NCI-H2029 (cell line): ENCODE measurements at places on chromosomes 12 and 14.

- no peak for DNase-seq
Measured at GRCh38 chr12:2247120-2247519, 194.3 kb downstream of the CACNA1C start.

DNA sequence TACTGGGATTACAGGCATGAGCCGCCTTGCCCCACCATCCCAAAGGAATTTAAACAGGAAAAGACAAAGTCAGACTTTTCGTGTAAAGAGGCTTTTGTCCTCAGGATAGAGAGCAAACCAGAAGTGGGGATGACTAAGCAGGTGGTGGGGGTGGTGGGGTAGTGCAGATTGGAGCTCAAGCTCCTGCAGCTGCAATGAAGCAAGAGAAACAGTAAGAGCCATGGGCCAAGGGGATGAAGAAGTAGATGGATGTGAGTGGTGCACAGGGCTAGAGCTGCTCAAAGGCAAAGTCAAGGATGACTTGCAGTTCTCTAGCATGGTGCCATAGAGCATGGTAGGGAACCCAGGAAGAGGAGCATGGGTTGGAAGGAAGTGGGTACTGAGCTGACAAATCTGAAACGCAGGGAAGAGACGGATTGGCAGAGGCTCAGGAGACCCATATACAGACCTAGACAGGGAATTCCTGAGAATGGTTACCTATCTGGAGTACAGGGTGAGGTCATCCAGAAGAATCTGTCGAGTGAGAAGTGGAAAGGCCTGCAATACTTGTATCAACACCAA lies 11.4 kb upstream of the RNF34 start:
- DNase-seq: no peak

DNA sequence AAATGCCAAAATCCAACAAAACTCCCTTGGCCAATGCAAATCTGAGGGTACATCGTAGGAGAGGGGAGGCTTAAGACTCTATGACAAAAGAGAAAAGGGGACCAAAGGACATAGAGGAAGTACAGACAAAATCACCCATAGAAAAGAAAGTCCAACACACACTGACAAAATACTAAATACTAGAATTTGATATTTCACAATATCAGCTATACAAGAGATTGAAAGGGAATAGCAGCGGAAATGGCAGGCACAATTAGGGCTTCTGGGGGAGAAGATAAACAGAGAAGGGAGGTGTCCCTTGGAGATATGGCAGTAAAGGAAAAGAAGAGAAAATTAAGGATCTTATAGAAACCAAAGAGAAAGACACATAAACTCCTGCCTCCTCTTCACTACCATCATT lies 29.0 kb downstream of the ATP2B1 start:
- DNase-seq: no peak

- DNase-seq: no peak
Measured at GRCh38 chr12:30100741-30101140, 317.0 kb upstream of the TMTC1 start.

GRCh38 chr12:115354007-115354890 lies 670.3 kb upstream of the TBX3 start:
- DNase-seq: no peak

DNA sequence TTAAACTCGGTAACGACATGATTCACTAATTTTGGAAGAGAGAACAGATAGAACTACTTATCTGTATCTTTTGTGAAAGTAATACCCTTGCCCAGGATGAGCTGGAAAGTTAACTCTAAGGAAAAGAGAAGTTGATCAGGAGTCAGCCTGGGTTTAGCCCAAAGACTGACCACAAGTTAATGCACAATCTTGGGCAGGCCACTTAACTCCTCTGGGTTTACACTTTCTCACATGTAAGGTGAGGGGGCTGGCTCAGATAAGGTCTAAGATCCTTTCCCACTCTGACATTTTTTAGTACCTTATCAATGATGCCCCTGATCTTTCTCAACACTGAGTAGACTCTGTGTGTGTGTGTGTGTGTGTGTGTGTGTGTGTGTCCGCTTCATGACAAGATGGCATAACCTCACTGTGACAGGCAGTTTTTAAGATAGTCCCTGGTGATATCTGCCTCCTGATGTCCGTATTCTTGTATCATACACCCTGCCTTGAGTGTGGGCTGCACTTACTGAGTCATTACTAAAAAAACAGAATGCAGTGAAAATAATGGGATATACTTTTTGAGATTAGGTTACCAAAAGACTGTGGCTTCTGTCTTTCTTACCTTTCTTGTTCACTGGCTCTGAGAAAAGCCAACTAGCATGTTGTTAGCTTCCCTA lies 56.2 kb upstream of the CCDC198 start:
- no peak for DNase-seq

- DNase-seq: no peak
Measured at GRCh38 chr14:81831128-81831820, 297.6 kb upstream of the SEL1L start.

DNA sequence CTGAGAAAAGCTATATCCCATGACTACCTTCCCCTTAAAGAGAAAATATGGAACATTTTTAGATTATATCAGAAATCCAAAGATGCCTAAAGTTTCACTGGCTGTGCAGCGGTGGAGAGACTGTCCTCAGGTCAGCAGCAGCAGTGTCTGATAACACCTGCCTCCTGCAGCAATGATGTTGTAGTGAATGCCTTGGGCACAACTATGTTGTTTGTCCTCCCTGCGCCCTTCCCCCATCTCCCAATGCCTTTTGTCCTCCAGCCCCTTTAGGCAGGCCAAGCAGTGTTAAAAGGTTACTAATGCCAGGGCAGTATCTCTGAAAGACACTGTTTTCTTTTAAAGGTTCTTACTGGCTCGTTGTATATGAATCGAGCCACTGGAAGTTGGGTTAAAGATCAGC lies 13.2 kb downstream of the RTRAF start:
- no peak for DNase-seq

GRCh38 chr12:24778486-24779304 lies 170.2 kb downstream of the BCAT1 start:
- DNase-seq: no peak

DNA sequence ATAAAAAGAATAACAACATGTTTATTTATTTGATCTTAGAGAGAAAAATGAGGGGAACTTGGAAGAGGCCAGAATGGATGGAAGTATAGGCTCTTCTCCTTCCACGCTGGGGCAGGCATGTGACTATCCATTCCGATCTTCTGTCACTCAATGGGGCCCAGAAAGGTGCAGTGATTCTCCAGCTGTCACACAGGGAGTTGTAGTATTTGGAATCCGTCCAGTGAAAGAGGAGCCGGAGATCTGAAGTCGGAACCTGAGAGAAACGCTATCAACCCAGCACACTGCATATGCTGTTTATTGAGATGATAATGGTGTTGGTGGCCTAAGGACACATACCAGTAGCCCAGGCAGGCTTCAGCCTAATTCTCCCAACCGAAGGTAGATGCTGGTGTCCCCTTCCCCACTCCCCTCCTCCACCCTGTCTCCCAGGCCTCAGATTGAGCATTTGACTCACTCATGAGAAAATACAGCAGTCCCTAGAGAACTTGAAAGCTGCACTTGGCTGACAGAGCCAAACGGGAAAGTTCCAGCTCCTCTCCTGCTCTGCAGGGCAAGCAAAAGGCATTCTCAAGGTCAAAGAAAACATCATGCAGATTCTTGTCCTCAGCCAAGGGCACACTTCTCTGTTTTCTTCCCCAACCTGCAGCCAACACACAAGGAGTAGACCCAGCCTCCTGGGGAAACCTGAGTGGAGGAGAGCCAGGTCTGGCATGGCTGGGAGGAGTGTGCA lies 100.4 kb downstream of the IRF2BPL start:
- DNase-seq: no peak

DNA sequence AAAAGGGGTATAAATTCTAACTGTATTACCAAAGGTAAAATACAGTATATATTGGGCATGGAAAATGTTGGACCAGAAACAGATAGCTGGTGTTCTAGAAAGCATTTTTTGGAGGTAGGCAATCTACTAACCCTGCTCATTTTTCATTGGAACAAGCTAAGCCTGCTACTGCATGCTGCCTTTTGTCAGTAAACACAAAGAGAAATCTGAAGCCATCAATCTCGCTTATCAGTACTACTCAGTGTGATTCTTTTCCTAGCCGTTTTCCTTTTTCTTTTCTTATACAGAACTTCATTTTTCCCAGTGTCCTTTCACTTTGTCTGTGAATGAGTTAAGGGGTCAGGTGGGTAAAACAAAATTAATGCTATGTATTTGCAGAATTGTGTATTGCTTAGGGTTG lies 312.3 kb downstream of the NPAS3 start:
- DNase-seq: no peak

DNA sequence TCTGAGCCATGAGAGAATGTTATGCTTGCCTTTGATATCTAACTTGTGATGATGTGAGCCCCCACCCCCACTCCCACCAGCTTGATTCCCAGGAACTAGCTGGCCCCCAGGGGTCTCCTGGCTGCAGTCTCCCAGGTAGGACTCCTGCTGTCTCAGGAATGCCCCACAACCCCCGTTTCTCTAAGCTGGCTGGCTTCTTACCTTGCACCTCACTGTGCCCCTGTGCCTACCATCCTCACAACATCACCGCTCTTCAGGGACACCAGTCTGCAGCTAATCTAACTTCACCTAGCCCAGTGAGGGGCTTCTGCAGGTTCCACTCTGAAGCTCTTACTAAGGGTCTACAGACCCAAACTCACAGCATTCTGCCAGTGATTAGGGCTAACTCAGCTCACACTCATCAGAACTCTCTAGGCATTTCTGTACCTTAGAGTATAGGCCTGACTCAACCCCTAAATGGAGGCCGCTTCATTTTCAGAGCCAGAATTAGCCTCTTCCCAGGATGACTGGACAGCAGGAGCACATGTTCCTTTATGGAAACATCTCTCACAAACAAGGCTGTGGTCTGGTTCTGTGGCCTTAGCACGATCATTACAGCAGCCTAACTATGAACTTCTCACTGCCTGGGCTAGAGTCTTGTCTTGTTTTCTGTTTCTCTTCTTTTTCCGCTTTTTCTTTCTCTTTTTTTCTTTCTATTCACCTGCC lies 72.8 kb upstream of the IFNG-AS1 start:
- DNase-seq: no peak

- DNase-seq: no peak
Measured at GRCh38 chr12:131533139-131533538, 177.8 kb upstream of the SFSWAP start.

GRCh38 chr12:88371416-88372183 lies 208.7 kb downstream of the KITLG start:
- no peak for DNase-seq

- DNase-seq: no peak
Measured at GRCh38 chr12:13195785-13196129, 769 bp upstream of the EMP1 start.

GRCh38 chr14:32453857-32454810 lies 125.0 kb downstream of the AKAP6 start:
- DNase-seq: no peak

DNA sequence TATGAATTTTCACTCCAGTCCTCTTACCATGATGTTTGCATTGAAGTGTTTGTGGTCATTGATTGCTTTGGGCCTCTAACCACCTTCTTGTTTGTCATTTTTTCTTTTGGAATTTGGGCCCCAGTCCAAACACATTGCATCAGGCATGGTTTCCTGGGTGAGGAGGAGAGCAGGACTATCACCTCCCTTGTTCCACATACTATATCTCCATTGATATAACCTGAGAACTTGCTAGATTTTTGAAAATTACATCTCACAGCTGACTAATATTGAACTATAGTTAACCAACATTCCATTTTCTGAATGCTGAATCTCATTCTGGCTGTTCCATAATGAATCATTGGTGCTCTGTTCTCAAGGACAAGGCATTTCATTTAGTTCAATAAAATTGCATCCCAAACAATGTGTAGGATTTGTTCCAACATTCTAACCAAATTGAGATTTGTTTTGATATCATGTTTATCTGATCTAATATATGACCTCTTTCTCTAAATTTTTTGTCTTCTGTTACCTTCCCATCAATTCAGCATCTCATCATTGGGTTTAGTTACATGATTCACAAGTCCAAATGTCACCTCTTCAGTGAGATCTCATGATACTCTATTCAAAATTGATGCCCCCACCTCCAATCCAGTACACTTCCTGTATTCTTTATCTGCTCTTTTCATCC lies 329.0 kb downstream of the ZFP36L1 start:
- no peak for DNase-seq

GRCh38 chr14:93648440-93649168 lies 139.7 kb downstream of the PRIMA1 start:
- no peak for DNase-seq

GRCh38 chr14:21070083-21070609 lies at the start of gene ARHGEF40:
TSS of gene ARHGEF40 (plus strand) at chr14:21070304. CDS start at chr14:21070397, 93 bp downstream.
- no peak for DNase-seq

DNA sequence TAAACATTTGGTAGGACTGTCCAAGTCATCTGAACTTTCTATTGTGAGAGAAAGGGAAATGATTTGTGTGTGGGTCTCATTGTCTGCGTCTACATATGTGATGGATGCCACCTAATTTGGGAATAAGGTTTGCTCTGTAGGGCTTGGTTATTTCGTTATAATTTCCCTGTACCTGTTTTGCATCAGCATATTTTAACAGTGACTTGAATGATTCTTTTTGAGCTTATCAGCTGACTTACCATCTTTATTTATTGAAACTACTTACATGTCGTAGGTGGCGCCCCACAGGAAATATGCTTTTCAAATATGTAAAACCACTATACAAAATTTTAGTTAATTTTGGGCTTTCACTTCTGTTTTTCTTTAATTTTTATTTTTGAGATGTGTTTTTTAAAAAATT lies 56.5 kb upstream of the BCAT1 start:
- no peak for DNase-seq

- no peak for DNase-seq
Measured at GRCh38 chr12:45235087-45236025, 19.5 kb downstream of the ANO6 start.

DNA sequence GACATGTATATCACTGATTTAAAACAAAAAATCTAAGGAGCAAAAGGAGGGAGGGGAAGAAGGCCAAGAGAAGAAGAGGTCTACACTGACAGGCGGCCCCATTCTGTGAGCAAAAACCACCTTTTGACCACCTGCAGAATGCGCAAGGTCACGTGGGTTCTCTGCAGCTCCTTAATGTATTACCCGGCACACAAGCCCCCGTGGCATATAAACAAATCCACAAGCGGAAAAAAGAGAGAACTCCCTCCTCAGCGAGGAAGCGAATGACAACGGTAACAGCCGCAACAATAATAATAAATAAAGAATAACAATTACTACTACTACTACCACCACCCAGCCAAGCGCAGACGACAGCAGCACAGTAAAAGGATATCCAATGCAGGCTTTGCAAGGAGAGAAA lies 1.3 kb downstream of the KSR2 start:
- DNase-seq: no peak

- no peak for DNase-seq
Measured at GRCh38 chr14:86501611-86502010, 971.7 kb downstream of the FLRT2 start.

GRCh38 chr12:26953447-26953846 lies 15.2 kb downstream of the FGFR1OP2 start:
- DNase-seq: no peak

- DNase-seq: no peak
Measured at GRCh38 chr14:104721505-104722431, 2.3 kb upstream of the ADSS1 start.

- peak; percentile 54 for DNase-seq
Measured at GRCh38 chr12:6961278-6961694, 9.2 kb downstream of the PHB2 start.
